ENCODE measurements at places on chromosomes 1 and 21. TPM values are rescaled to one million over a fixed set of nuclear protein-coding genes. Genes with fewer than 3 reads are reported as not detected.

DNA sequence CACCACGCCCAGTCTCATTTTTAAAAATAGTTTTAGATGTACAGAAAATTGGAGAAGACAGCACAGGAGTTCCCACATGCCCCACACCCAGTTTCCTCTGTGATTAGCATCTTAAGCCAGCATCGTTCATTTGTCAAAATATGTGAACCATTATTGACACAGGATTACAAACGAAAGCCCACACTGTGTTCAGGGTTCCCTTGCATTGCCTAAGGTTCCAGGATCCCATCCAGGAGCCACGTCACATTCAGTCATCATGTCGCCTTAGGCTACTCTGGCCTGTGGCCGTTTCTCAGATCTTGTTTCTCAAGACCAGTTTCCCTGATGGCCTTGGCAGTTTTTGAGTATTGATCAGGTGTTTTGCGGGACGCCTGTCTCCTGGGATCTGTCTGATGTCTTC is 34.7 kb upstream of the TNFRSF1B start:
- no peak for DNase-seq

DNA sequence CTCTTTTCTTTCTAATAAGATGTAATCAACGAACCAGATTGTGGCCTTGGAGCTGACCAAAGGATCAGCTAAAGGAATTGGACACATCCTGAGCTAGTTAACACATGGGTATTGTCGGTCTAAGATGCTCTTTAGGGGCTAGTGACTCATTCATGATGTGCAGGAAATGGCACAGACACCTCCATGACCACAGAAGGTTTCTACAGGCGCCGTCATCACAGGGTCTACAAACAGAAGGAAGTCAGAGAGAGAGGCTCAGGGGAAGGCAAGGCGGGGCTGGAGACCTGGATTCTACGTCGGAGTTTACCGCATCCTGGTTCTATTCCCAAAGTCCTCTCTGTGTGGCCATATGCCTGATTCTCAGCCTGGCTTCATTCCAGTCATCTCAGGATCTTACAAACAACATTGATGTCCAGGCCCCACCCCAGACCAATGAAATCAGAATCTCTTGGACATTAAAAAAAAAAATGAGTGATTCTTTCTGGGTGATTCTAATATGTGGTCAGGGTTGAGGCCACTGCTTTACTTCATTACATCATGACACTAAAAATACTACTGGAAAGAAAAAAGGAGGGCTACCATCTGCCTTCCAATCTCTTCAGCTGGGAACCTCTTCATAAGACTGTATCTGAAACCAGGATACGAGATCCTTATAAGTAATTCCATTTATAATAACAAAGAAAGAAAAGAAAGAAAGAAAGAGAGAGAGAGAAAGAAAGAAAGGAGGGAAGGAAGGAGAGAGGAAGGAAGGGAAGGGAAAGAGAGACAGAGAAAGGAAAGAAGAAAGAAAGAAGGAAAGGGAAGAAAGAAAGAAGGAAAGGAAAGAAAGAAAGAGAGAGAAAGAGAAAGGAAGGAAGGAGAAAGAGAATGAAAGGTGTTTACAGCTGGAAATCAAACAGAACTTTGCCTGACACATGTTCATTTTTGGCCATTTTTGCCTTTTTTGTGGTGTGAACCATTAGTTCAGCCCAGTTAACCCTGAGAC is 11.6 kb upstream of the KCNJ15 start:
- no peak for DNase-seq

DNA sequence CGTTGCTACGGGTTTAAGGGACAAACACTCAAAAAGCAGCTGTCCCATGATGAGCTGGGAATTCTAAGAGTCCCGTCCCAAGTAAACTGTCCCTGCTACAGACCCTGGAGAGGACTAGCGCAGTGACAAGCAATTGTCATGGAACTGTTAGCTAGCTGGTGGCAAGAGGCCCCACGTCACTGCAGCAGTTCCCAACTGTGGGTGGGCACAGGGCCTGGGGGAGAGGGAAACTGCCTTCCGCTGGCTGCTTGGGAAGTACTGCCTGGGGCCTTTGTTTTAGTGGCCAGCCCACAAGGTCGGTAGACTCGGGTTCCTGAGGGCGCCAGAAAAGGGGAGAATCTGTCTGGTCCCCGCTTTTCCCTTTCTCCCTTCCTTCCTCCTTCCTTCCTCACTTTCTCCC is 97.4 kb downstream of the LACTBL1 start:
- DNase-seq, result no peak

DNA sequence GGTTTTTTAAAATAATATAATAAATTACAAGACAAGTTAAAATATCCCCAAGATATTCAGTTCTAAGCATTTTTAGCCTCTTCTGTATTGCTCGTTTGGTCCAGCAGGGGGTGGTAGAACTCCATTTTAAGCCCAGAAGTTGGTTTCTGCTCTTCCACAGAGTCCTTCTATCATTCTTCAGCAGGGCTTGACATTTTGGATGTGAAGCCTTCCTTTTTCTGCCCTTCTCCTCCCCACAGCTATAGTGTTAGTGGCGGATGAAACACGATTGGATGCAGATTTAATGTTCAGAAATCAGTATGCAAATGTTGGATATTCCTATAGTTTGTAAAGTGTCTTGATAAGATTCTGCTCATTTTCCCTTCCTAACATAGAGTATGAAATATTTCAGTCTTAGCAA is 1.4 kb downstream of the NCAM2 start:
- DNase-seq, result no peak

DNA sequence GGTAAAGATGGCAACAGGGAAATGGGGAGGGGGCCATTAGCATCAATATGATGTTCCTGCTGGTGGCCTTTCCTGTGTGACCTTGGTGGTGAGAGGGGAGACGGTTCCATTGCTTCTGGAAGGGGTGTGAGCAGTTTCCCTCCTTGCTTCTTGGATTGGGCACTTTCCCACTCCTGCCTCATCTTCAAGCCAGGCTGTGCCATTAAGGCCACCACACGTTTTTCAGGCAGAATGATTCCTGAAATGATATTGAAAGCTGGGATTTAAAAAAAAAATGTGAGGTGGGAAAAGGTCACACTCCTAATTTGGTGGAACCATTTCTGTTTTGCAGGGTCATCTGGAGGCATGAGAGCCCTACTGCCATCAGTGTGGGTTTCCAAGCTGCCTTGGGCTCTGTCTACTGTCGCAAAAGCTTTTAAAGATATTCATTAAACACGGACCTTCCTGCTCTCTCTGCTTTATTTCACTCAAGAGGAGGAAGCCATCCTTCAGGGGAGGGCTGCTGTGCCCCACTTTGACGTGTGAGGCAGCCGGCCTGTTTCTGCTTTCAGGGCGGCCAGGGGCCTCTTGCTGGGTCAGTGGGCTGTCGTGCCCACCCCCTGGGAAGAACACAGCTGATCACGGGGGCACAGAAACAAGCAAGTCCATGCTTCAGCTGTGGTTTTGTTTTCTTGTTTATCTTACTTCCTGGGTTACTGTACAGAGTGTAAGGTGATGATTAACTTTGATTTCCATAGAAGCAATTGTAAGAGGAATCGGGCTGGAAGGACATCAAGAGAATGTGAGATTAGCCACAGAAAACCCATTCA is 8.0 kb downstream of the RIIAD1 start:
- DNase-seq, result no peak

GRCh38 chr1:216815260-216816131 is 92.3 kb upstream of the ESRRG start:
- no peak for DNase-seq

DNA sequence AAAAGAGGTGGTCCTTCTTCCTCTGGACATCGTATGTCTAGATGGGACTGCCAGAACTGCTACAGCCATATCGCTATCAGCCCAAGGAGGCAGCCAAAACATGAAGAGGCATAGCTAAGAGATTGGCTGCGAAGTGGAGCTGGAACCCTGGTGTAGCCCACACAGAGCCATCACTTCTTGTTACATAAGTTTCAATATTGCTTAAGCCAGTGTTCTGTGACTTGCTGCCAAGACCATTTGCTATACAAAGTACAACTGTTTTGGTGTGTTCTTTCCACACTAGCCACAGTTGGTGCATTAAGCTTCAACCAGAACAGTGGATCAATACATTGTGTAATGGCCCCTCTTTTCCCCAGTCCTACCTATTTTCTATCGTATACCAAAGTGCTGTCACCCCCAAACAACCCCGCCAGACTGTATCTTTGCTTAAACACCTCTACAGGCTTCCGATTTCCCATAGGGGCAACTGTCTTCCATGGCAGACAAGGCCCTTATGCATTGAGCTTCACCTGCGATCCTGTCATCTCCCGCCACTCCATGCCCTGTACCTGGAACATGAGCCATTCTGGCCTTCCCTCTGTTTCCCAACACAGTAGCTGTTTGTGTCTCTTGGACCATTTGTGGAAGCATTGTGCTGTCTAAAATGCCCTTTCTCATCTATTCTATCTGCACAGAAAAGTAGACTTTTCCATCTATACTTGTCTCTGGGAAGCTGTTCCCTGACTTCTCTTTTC is 241.8 kb downstream of the TTLL7 start:
- DNase-seq, result no peak

DNA sequence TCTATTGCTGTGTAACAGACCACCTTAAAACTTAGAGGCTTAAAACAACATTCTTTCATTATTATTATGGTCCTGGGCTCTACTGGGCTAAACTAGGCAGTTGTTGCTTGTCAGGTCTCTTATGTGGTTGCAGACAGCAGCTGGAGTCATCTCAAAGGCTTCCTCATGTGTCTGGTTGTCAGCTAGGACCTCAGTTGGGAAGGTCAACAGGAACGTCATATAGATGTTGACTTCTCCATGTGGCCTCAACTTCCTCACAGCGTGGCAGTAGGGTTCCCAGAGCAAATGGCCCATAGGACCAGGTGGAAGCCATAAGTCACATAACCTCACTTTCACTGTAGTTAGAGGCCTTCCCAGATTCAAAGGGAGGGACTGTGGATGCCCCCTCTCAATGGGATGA is 15.4 kb upstream of the MEF2D start:
- DNase-seq, result no peak

DNA sequence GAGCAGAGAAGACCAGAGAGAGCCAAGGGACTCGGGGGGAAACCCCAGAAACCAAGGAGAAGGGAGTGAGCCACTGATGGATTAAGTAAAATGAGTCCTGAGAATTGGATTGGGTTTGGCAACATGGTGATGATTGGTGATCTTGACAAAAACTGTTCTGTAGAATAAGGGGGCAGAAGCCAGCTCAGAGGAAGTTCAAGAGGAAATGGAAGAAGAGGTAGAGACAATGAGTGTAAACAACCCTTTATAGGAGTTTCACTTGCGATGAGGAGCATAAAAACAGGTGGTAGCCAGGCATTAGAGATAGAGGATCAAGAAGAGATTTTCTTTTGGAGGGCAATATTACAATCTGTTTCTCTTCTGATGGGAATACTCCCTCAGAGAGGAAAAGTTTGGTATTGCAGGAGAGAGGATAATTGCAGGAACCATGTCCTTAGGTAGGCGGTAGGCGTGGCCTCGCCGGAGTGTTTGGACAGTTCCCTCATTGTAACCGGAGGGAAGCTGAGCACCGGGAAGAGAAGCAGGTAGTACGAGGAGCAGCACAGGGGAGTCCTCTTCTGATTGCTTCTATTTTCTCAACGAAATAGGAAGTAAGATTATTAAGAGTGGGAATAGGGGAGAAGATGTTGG is 68.4 kb upstream of the TENT5C start:
- DNase-seq, result no peak

DNA sequence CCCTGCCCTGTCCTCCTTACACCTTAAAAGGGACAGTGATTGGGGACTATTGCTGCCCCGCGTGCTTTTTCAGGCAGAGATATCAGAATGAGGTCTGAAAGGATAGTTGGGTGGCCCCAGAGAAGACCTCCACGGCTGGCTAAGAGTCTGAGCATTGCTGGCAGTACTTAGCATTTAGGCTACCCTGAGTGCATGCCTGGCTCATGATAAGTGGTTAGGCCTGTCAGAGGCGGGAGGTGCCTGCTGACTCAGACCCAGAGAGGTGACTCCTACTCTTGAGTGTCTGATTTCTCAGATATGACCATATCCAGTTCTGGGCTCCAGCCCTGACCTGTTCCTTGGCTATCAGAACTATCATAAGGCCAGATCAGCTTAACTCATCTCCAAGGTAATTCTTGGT is 213.7 kb downstream of the PBX1 start:
- no peak for DNase-seq

GRCh38 chr1:9293533-9294404 is 1.1 kb downstream of the SPSB1 start:
- peak; percentile 16 for DNase-seq

DNA sequence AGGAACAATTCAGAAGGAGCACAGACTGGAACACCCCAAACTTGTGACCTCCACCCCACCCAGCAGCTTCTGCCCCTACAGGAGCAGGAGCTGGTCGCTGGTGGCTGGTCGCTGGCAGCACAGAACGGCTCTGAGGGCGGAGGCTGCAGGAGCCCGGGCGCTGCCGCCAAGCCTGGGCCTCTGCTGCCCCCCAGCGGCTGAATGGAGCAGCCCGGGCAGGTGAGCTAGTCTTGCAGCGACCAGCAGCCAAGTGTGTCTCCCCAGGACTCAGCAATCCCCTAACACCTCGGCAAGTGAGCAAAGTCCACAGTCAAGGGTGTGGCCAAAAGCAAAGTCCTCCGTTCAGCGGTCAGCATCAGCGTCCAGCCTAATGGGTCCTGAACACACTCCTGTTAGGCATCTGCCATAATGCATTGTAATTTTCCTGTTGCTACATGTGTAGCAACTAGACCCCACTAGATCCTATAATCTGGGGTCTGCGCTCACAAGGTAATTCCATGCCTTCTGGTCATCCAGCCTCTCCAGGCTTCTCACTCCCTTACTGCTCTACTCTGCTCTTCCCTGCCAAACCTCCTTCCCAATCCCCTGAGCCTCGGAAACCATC is 12.1 kb upstream of the GJB5 start:
- peak; percentile 73 for DNase-seq

GRCh38 chr1:115496904-115497527 is 144.8 kb upstream of the VANGL1 start:
- no peak for DNase-seq

CCT8 gene
- 182 TPM for polyA plus RNA-seq

AXDND1 gene
- polyA plus RNA-seq, result not detected

FMO3 gene
- polyA plus RNA-seq, result not detected

GPR137B gene
- 9.0 TPM for polyA plus RNA-seq

TSPAN2 gene
- 3.2 TPM for polyA plus RNA-seq

PROK1 gene
- polyA plus RNA-seq, result not detected

RAB3B gene
- not detected for polyA plus RNA-seq

OR14K1 gene
- not detected for polyA plus RNA-seq

ABCG1 gene
- polyA plus RNA-seq, result 11.9 TPM

ACTL8 gene
- not detected for polyA plus RNA-seq
